ENCODE measurements at places on chromosomes 2 and 18.

DNA sequence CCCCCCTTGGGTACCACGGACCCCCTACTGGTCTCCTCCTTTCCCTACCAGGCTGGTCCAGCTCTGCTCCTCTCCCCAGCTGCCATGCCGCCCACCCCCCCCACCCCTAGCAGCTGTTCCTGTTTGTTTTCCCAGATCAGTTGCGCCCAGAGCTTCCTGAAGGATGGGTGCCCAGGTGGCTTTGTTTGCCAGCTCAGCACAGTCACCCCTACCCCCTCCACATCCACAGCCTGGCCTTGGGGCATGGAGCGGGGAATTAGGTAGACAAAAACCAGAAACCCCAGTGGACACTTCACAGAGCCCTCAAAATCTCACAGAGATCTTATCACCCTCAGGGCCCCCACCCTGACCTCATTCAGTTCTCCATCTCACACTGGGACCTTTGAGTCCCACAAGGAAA, 3.7 kb upstream of the CRYBA2 start:
- no peak for DNase-seq

DNA sequence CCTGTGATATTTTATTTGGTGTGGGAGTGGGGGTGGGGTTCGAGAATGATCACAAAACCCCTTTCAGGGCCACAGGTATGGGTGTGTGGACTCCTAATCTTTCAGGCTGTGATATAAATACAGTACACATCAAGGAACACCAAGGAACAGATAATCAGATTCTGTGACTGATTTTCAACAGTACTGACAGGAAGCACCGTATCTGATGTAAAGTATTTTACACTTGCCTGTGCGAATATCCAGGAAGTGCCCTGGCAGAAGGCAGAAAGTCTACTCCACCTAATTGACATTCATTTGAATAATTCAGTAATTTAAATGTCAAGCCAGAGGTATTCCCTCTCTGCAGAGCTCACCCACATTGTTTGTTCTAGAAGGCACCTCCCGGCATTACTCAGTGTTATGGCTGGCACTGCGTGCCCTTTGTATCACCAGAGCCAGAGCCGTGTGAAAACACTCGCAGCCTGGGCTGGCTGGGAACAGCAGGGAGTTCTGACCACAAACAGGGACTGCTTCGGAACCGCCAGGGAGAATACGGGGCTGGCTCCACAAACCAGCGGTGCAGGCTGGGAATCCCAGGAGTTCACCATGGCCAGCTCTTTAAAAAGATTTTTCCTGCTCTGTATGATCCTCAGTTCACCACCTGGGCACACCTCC, 91.8 kb downstream of the ACVR1 start:
- no peak for DNase-seq

- peak; percentile 66 for DNase-seq
Measured at GRCh38 chr2:12456293-12457106, 260.2 kb upstream of the TRIB2 start.

- no peak for DNase-seq
Measured at GRCh38 chr2:8545695-8546611, 135.9 kb upstream of the ID2 start.

DNA sequence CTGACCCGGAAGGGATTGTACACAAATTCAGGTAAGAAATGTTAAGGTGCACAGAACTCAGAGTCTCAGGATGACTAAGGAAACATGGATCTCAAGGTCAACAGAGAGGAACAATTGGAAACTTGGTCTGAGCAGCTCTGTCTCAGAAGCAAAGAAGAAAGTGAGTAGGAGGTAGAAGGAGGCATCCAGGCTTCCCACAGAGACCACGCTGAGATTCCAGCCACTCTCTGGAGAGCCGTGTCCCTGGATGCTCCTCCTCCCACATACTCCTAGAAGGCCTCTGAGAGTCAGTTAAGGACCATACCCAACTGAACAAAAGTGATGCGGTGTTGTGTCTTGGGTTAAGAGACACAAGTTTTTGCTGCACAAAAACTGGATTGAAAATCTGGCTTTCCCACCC, 8.6 kb upstream of the PLB1 start:
- DNase-seq, result no peak

- peak; percentile 15 for DNase-seq
Measured at GRCh38 chr2:217289907-217290280, 430.0 kb upstream of the TNP1 start.

DNA sequence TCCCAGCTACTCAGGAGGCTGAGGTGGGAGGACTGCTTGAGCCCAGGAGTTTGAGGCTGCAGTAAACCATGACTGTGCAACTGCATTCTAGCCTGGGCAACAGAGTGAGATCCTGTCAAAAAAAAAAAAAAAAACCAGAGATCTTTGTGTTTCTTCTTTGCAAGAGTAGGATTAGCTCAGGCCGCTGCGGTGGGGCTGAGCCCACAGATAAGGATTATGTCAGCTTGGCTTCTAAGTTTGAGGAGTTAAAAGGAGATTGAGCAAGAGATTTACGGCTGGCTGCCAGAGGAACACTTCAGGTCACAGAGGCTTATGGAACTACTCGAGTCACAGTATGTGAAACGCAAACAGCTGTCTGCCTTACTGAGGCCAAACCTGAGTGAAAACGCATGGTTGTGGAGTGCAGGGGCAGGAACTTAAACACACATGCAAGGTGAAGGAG, 146.7 kb upstream of the L3MBTL4 start:
- DNase-seq, result no peak

All from hematopoietic multipotent progenitor cell treated with erythropoietin and hydrocortisone succinate and interleukin-3 and kit ligand, for 15 days (in vitro differentiated cells).